ENCODE measurements at places on chromosomes 5 and 9.

GRCh38 chr5:51811883-51812471 is 428.7 kb downstream of the ISL1 start:
- DNase-seq = no peak

DNA sequence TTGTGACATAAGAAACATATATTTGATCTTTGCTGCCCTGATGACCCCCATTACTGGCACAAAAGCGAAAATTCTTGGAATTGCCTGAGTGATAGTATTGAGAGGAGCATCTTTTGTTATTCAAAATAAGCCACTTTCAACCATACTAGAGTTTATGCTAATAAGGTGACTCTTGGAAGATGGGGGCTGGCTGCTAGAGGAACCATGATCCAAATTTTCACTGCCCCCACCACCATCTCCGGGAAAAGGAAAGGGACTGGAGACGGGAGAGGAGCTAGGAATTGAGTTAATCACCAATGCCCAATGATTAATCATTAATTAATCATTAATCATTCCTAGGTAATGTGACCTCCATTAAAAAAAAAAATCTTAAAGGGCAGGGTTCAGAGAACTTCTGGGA is 25.6 kb downstream of the FBXW11 start:
- no peak for DNase-seq

GRCh38 chr5:135051872-135052271 is 17.8 kb upstream of the PITX1 start:
- DNase-seq = no peak

DNA sequence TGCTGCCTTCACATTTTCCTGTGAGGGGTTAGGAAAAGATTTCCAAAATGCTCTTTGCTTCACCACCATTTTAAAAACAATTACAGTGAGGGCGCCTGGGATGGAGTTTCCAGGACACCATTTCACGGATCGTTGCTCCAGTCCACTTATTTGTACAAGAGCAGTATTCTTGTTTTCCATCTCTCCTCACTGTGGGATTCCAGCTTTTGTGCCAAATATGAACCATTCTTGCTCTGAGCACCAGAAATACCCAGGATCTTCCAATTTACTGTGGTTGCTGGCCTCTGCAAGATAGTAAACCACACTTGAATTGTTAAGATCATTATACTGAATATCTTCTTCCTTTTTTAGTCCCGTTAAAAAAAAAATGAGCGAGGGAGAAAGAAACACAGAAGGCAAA is 899.5 kb downstream of the TLE1 start:
- no peak for DNase-seq

DNA sequence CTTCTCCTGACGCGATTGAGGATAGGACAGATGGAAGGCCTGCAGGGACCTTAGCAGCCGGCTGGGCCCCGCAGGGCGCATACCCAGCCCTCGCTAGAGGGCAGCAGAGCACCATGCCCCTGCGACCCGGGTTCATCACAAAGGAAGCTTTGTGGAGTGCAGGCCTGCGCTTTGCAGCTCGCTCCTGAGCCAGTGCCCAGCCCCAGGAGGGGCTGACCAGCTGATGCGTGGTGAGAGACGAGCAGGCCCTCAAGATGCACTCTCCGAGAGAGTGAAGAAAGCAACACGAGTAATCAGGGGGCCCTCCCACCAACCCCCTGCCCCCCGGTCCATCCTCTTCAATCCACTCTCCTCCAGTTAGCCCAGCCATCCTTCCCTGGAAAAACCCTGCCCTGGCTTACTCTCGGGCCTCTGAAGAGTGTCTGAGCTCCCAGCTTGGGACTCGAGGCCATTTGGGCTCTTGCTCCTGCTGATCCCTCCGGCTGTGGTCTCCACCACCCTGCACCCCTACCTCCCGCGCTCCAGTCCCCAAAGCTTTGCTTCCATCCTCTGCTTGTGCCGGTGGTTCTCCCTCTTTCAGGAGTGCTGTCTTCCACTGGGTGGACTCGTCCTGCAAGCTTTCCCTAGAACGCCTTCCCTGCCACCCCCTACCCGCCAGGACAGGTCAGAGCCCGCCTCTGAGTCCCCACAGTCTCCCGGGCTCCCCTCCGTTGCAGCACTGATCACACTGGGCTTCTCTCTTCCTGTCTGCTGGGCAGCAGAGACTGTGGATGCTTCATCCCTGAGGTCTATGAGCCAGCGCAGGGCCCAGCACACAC is 9.1 kb upstream of the KIF12 start:
- peak; percentile 83 for DNase-seq

DNA sequence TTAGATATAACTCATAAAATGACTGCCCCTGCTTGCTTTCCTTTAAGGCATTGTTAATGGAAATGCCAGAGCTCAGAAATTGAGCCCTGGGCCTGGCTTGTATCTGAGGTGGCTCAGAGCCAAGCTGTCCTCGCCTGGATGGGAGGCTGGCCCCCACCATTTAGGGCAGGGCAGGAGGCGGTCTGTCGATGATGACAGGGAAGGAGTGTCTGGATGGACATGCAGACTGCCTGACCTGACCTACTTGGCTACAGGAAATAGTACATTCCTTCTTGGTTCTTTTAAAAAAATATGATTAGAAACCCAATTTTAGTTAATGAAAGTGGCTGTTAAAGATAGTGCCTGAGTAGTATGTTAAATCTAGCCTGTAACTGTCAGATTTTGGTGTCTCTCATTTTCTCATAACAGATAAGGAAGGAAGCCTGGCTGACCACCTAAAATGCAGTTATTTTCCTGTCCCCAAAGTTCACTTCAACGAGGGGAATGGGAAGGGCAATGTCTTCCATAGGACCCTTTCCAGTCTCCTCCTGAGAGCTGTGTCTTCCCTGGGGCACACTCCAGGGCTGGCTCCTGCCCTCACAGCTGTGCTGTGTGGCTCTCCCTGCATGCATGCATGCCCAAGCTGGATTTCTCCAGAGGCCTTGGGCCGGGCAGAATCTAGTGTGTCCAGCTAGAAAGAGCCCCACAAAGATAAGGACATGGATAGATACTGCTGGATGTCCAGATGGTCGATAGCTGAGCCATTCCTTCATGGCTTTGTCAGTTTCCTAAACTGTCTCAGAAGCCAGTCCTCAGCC is 42.3 kb downstream of the MACROH2A1 start:
- no peak for DNase-seq

- no peak for DNase-seq
Measured at GRCh38 chr5:170336065-170336464, 38.5 kb upstream of the LCP2 start.

DNA sequence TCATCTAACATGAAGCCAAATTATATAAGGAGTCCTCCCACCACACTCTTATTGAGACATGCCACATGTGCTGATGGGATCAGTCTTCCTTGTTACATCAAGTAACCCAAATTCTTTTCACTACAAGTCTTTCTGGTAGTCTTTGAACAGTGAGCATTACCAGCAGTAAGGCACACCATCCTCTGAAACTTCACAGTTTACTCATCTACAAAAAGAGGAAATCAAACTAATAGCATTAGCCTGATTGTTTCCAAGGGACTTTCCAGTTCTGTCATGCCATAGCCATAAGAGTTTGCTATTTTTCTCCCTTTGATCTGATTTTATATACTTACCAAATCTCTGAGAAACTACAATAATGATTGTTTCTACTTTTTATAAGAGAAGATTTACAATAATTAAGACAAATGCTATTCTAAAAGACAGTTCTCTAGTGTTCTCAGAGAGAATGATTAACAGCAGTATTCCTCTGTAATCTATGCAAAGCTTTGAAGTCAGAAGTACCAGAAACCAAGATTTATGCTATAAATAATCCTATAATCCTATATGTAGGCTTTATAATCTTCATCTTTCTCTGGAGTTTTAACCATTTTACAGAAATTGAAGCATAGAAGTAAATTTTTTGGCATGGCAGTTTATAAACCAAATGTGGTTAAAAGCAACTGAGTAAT is 166.2 kb upstream of the ACO1 start:
- no peak for DNase-seq

All from kidney capillary endothelial cell (primary cell).